ENCODE measurements at places on chromosomes 12 and 14. TPM values are rescaled to one million over a fixed set of nuclear protein-coding genes. Genes with fewer than 3 reads are reported as not detected.

DNA sequence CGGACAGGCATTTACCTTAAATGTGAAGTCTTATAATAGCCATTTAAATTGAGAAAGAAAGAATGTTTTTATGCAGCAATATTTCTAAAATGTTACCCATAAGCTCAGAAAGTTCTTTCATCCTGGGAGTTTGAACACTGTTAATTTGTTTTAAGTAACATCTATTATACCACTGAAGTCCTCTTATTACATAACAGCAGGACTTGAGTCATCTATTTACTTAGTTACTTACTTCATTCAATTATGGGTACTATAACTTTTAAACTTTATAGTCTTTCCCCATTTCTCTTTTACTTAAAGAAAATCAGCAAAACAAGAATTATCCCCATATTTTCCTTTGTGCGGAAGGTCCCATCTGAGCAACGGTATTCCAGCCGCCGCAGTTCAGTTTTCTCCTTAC is 473.1 kb downstream of the ETNK1 start:
- H3K27ac ChIP-seq: no peak overlapping the region
- H3K36me3 ChIP-seq: no peaks in the 10 kb centered on the region
- no peaks in the 10 kb centered on the region for H3K27me3 ChIP-seq

DNA sequence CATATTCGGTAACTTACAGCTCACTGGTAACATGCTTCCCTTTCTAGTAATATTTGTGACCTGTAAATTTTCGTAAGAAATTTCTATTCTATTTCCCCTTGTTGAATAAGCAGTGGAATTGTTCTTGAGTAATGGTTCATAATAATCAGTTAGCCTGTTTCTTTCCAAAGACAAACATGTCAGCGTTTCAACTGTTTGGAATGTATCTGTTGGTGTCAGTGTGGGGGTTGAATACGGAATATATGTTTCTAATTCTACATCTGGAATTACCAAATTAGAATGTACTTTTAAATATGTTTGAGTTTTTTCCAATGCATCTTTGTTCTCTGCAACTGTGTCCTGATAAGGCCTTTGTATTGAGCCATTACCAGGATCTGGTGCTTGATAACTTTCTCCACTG is 2.0 kb downstream of the BBS10 start:
- peaks cover 35% of the 10 kb centered on the region for H3K4me1 ChIP-seq
- H3K27ac ChIP-seq: peak overlapping the region; percentile 14
- peaks cover 4% of the 10 kb centered on the region for H3K27me3 ChIP-seq
- DNase-seq: no peak

The RDH12 gene
- total RNA-seq: not detected

DNA sequence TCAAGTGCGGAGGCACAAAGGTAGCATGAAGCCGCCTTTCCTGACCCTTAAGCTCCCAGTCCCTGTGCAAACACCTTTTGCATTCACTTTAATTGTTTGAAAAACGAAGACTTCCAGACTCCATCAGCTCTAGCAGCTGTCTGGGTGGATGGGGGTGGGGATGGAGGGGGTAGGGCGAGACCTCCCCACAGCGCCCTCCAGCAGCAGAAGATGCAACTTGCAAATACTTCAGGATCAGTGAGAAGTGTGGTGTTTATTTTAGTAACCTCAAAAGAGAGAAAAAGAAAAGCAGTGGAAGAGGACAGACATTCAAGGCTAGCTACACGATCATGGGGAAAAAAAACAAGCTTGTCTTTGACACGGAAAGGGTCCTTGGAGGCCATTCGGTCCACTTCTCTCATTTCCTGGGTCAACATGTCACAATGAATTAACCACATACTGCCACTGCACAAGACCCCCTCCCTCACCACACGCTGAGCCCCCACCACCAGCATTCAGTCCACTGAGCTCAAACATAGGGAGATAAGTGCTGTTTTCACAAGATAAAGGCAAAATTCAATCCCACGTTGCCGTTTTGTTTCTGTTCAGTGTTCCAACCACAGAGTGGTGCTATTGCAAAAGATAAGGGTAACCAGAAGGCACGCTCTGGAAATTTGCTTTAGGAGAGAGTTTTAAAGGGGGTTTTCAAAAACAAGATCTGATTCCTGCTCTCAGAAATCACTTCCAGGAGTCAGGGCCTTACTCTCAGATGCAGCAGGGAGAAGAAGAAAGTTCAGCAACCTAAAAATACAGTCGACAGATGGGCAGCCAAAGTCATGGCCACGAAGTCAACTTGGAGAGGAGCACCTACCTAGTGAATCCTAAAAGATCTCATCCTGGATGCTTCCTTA is 3.3 kb upstream of the NTF3 start:
- peaks cover 42% of the 10 kb centered on the region for H3K27me3 ChIP-seq
- H3K36me3 ChIP-seq: no peaks in the 10 kb centered on the region
- no peak overlapping the region for H3K4me3 ChIP-seq
- H3K27ac ChIP-seq: no peak overlapping the region
- no peak for DNase-seq

DNA sequence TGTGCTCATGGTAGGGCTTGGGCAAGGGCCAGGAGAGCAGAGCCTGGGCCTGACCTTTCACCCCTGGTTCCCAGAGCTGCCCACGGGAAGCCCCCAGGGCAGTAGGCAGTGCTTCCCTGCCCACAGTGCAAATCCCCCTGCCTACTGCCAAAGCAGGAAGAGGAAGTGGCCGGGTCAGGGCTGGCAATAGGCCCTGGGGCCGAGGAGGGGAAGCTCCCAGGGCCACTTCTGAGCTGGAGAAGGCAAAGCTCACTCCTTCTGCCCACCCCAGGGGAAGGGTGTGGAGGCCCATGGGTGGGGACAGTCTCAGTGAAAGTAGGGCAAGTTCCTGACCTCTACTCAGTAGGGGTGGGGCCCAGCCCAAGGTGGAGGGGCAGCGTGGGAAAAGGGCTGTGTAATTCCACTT is 5.4 kb upstream of the NR4A1 start:
- H3K27me3 ChIP-seq: peaks cover 2% of the 10 kb centered on the region
- DNase-seq: no peak
- H3K4me3 ChIP-seq: no peak overlapping the region
- H3K4me1 ChIP-seq: peaks cover 42% of the 10 kb centered on the region

- no peaks in the 10 kb centered on the region for H3K36me3 ChIP-seq
- no peak for DNase-seq
- no peak overlapping the region for H3K4me3 ChIP-seq
- H3K27ac ChIP-seq: no peak overlapping the region
Measured at GRCh38 chr14:56145181-56145769, 27.1 kb downstream of the PELI2 start.

The ARHGAP9 gene
- total RNA-seq: 102 TPM

DNA sequence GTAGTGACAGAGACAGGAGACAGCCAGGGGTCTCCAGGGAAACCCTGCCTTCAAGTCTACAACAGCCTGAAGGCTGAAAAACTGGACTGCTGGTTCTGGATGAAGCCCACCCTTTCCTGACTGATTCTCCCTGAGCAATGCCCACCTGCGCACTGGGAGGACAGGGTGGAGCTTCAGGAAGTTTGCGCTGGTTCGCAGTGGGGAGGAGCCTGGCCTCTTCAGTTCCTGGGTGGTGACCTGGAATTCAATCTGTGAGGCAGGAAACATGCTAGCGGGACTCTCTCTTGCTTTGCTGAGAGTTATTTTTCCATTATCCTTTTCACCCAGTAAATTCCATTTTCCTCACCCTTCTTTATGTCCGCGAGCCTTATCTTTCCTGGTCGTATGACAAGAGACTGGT is 600.8 kb downstream of the TRHDE start:
- no peak overlapping the region for H3K4me3 ChIP-seq
- no peaks in the 10 kb centered on the region for H3K27me3 ChIP-seq
- H3K36me3 ChIP-seq: no peaks in the 10 kb centered on the region
- DNase-seq: no peak
- no peak overlapping the region for H3K27ac ChIP-seq

DNA sequence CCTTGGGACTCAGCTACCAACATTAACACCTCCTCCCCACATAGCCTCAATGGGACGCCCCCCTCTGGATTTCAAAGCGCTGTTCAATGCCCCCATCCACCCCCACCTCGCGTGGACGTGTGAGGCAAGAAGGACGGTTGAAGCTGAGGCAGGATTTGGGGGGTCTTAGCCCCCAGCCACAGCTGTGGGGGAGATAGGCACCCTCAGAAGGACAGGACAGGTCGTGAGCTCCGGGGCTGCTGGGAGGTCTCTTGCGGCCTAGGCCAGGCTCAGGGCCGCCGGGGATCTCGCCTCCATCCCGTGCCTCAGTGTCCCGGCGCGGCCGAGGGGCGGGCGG is 8.3 kb upstream of the SP7 start:
- H3K27ac ChIP-seq: peak overlapping the region; percentile 64
- H3K36me3 ChIP-seq: no peaks in the 10 kb centered on the region
- peaks cover 15% of the 10 kb centered on the region for H3K27me3 ChIP-seq
- peaks cover 23% of the 10 kb centered on the region for H3K4me1 ChIP-seq

- H3K4me1 ChIP-seq: peaks cover 32% of the 10 kb centered on the region
- H3K27me3 ChIP-seq: no peaks in the 10 kb centered on the region
- peaks cover 4% of the 10 kb centered on the region for H3K36me3 ChIP-seq
- peak overlapping the region; percentile 92 for H3K4me3 ChIP-seq
- H3K27ac ChIP-seq: peak overlapping the region; percentile 75
Measured at GRCh38 chr14:52790011-52790755, 1.2 kb downstream of the GNPNAT1 start.

- DNase-seq: no peak
- no peak overlapping the region for H3K4me3 ChIP-seq
- peaks cover 5% of the 10 kb centered on the region for H3K27me3 ChIP-seq
Measured at GRCh38 chr12:65313719-65314317, 35.3 kb downstream of the MSRB3 start.

DNA sequence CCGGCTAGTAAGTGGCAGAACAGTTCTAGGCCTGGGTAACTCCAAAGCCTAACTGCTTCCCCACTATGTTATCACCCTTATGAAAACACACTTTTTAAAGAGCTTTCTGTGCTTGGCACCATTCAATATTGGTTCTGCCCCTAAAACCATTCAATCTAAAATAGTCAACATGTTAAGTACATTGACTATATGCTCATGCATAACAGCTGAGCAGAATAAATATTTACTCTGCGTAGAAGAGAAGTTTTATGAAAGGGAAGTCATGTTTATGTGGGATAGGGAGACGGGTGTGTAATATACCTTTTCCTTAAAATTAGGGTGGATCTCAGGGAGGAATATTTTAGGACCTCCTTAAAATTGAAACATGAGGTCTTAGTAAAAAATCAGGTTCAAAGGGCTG is 80.5 kb downstream of the SAMD4A start:
- peaks cover 6% of the 10 kb centered on the region for H3K4me1 ChIP-seq
- H3K4me3 ChIP-seq: no peak overlapping the region
- no peak overlapping the region for H3K27ac ChIP-seq
- H3K27me3 ChIP-seq: peaks cover 9% of the 10 kb centered on the region
- DNase-seq: no peak

The NFKBIA gene
- 591 TPM for total RNA-seq

- no peaks in the 10 kb centered on the region for H3K4me1 ChIP-seq
- peaks cover 2% of the 10 kb centered on the region for H3K27me3 ChIP-seq
- no peak overlapping the region for H3K4me3 ChIP-seq
- DNase-seq: no peak
- H3K36me3 ChIP-seq: no peaks in the 10 kb centered on the region
- no peak overlapping the region for H3K27ac ChIP-seq
Measured at GRCh38 chr12:95321516-95322246, 104.1 kb downstream of the VEZT start.

The CD163L1 gene
- total RNA-seq: not detected

- H3K4me3 ChIP-seq: no peak overlapping the region
- H3K27me3 ChIP-seq: no peaks in the 10 kb centered on the region
- H3K4me1 ChIP-seq: peaks cover 8% of the 10 kb centered on the region
- no peak overlapping the region for H3K27ac ChIP-seq
Measured at GRCh38 chr12:100215209-100215608, 14.6 kb downstream of the ACTR6 start.

- no peaks in the 10 kb centered on the region for H3K27me3 ChIP-seq
- H3K36me3 ChIP-seq: peaks cover 17% of the 10 kb centered on the region
- peaks cover 77% of the 10 kb centered on the region for H3K4me1 ChIP-seq
- peak overlapping the region; percentile 92 for H3K27ac ChIP-seq
- no peak overlapping the region for H3K4me3 ChIP-seq
Measured at GRCh38 chr12:47387994-47388393, 308.2 kb upstream of the AMIGO2 start.

GRCh38 chr12:78081590-78082314 is 251.1 kb downstream of the NAV3 start:
- H3K27me3 ChIP-seq: no peaks in the 10 kb centered on the region
- no peak overlapping the region for H3K27ac ChIP-seq
- DNase-seq: no peak
- H3K4me1 ChIP-seq: no peaks in the 10 kb centered on the region
- no peak overlapping the region for H3K4me3 ChIP-seq
- H3K36me3 ChIP-seq: no peaks in the 10 kb centered on the region
